ENCODE measurements at places on chromosomes 5 and 9.

DNA sequence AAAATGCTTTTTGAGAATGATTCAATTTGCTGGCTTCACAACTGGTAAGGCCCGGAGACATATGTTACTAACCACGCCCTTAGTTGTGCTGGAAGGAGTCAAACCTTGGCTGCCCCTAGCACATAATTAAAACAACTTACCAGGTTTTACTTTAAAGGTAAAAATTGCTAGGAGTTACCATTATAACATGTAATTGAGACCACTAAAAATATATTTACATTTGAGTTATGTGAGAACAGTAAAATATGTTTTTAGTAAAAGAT lies 435.6 kb upstream of the CDH9 start:
- no peak for DNase-seq

DNA sequence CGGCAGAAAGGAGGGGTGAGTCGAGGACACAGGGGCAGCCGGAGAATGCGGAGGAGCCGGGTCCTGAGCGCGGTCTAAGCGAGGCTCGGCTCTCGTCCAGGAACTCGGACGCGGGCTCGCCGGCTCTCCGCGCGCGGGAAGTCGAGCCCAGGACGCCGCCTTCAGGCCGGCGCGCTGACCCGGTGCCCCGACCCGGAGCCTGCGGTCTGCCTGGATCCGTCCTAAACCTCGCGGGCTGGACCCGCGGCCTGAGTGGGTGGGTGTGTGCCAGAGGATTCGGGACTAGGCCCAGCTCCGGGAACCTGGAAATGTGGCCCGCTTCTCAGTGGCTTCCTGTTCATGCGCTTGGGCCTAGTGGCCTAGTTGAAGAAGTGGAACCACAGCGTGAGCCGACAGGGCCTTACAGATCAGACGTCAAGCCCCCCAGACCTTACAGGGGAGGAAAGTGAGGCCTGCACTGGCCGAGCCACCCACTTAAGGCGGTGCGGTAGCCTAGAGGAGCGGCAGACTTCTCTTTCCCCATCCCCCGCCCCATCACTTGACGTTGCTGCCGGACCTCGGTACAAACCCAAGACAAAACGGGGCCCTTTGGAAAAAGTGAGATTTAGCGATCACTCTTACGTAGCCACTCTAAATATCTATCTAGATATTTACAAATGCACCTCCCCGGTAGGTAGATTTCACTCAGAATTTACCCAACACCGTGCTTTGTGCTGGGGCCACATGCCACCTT lies 1.2 kb downstream of the CDKN2B-AS1 start:
- no peak for DNase-seq

- DNase-seq, result no peak
Measured at GRCh38 chr5:110957934-110958333, 113.6 kb upstream of the TSLP start.

GRCh38 chr5:35956429-35956828 lies 18.0 kb upstream of the CAPSL start:
- DNase-seq, result no peak

- DNase-seq, result no peak
Measured at GRCh38 chr5:72397836-72398235, 77.7 kb downstream of the PTCD2 start.

DNA sequence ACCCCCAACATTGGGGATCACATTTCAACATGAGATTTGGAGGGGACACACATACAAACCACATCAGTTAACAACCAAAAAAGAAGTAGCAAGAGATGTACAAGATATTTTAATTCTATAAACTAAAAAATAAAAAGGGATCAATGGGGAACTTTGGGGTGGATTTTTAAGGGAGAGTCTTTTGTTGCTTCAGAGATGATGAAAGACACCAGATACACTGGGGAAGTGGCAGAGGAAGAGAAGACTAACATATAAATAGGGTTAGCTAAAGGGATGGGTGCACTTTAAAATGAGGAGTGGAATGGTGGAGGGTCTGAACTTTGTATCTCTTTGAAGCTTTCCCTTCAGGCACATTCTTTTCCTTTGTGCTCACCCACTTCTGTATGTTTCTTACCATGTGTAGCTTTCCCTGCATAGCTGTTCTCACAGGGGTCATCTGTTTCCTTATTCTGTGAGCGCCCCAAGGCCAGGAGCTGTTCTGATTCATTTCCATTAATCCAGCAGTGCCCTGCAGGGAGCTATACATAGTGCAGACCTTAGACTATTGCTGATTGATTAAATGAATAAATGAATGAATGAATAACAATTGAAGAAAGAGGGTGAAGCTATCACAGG lies 531.6 kb upstream of the KLF4 start:
- DNase-seq, result no peak

- no peak for DNase-seq
Measured at GRCh38 chr5:146993876-146994530, 115.4 kb upstream of the PPP2R2B start.

DNA sequence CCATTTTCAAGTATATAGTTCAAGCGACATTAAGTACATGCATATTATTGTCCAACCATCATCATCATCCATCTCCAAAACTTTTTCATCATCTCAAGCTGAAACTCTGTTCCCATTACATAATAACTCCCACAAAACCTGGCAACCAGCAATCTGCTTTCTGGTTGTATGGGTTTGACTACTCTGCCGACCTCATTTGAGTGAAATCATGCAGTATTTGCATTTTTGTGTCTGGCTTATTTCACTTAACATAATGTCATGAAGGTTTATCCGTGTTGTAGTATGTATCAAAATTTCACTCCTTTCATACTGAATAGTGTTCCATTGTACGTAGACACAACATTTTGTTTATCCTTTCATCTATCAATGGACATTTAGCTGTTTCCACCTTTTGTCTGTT lies 74.8 kb downstream of the SGCD start:
- DNase-seq, result no peak

- no peak for DNase-seq
Measured at GRCh38 chr5:169202969-169203368, 98.0 kb downstream of the SLIT3 start.

DNA sequence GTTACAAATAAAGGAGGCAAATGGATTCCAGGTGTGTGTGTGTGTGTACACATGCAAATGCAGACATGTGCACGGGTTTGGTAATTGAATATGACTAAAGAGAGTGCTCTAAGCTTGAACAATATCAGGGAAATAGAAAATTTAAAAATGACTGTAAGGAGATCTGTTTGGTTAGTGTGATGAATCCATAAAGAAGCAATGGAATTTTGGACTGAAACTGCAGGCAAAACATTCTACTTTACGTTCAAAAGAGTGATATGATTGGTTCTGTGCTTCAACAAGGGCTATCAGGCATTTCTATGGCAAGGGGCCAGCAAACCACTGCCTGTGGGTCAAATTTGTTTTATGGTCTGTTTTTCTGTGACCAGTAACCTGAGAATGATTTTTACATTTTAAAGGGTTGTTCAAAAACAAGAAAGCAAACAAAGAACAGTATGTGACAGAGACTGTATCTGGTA lies 332.8 kb upstream of the KLF9 start:
- no peak for DNase-seq

DNA sequence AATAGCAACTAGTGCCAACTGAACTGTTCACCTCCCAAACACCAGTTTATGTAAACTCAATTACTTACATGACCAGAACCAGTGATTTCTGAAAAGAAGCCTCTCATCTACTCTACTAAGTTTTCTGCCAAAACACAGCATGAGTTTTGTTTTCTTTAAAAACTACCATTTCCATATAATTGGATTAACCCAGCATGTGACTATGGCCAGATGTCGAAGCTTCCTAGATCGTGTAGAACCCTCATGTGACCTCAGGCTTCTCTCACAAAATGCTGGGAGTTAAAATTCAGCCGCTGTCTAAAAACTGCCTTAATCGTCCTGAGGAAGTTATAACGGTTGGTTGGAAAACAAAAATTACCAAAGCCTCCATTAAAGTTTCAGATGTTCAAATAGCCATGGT lies 303.5 kb downstream of the IRX1 start:
- DNase-seq, result no peak

DNA sequence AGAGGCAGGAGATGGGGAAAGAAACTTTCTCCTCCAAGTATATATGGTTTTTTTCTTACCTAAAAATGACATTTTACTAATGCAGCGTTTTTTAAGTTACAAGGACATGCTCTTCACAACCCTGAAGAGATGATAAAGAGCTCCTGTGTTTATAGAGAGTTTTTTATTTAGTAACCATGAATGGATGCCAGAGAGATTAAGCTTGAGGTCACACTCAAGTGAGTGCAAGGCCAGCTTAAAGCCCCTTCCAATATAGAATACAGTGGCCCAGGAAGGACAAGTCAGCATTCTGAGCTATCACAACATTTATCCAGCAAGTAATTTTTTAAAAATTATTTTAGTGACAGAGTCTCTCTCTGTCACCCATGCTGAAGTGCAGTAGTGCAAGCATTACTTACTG lies 6.7 kb upstream of the HAVCR2 start:
- DNase-seq, result no peak

- no peak for DNase-seq
Measured at GRCh38 chr9:90600029-90600428, 42.6 kb downstream of the DIRAS2 start.

GRCh38 chr9:68794898-68795297 lies 89.9 kb downstream of the PIP5K1B start:
- no peak for DNase-seq

DNA sequence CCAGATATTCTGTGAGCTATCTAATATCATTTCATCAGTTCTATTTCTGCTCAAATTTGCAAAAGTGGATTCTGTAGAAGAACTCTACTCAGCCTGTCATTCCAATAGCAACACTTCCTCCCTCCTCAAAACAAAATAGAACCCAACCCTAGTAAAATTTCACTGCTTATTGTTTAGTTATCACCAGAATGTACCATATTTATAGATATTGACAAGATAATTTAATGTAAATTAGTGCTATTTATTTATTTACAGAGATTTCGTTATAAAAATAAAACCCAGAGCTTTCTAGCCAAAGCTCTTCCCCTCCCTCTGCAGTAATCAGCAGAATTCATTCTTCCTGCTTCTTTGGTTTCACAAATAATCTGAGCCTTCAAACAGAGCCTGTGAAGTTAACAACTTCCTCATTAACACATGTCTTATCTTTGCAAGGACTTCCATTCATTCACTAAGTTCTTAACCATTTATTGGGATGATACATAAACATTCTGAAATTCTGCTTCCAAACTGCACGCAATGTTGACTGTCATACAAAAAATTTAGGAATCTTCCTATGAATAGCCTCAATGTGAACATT lies 73.7 kb upstream of the PJA2 start:
- DNase-seq, result no peak

GRCh38 chr5:76804266-76804665 lies 14.6 kb upstream of the F2RL1 start:
- DNase-seq, result no peak

GRCh38 chr5:127029581-127030258 lies 638 bp downstream of the MARCHF3 start:
- peak; percentile 43 for DNase-seq

DNA sequence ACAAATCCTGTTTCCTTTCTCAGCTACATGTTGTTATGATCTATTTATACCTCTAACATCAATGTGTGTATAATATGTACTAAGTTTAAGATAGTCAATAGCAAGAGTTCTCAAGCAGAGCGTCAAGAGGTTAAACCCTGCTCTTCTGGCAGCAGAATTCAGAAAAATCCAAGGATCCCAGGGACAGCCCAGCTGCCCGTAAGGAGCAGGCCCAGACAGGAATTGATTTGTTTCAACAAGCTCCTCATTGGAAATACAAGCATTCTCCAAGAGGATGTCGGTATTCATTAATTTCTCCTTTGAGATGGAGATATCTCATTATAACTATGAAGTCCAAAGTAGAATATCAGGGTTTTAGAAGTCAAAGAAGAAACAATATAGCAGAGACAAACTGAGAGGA lies 14.9 kb downstream of the EFNA5 start:
- DNase-seq, result no peak

- DNase-seq, result no peak
Measured at GRCh38 chr5:159527546-159528254, 197.4 kb upstream of the IL12B start.

DNA sequence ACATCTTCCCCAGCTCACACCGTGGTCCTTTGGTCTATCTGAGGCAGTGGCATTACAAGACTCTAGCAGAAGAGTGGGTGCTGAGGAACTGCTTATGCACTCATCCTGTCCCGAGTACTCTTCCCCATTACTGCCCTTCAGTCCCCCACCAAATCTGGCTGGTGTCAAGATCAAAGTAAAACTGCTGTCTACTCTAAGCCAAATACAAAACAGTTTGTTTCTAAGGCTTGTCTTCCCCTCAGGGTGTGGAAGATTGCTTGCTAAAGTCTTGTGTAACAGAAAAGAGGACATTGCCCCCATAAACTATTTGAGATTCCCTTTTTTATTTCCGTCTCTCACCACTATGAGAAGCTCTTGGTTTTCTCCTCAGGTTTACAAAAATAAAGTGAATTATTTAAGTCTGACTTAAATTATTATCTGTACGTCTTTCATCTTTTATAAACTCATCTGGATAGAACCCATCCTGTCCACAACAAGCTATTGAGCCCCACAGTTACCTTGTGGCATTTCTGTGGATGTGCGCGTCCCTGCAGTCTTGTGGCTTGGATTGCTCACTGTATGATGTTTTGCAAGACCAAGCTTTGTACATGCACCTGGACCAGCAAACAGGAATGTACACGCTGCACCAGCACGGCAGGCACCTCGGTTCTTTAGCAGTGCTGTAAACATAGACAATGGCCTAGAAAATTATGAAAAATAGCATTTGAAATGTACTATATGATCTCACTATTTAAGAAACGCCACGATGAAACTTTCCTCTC lies 61.0 kb downstream of the CYSTM1 start:
- no peak for DNase-seq

- no peak for DNase-seq
Measured at GRCh38 chr9:7510199-7510598, 289.4 kb downstream of the DMAC1 start.

DNA sequence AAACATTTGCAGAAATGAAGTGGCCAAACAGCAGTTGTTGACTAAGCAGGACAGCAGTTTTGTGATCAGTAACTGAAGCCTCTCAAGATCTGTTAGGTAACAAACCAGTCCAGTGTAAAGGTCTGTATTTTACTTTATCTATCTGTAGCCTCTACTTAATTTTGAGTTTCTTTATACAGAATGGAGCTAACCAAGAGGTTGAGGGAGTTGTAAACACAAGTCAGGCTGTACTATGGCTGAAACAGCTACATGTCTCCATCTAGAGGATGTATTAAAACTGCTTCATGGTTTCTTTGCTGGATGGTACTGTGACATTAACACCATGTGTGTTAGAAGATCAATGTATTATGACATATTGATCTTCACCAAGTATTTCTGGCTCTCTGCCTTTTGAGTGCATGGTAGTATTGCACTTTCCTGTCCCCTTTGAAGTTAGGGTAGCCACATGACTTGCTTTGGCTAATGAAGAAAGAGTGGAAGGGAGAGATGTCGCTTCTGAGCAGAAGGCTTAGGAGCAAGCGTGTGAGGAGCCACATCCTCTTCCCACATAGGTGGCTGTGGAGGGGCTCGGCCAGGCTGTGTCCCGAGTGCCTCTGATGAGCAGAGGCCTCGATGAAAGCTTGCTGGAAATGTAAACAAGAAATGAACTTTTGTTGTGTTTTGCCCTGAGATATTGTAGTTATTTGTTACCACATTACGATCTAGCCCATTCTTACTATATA lies 105.6 kb upstream of the PCA3 start:
- DNase-seq, result no peak

GRCh38 chr9:12813960-12814876 lies 39.4 kb downstream of the LURAP1L start:
- DNase-seq, result no peak

- no peak for DNase-seq
Measured at GRCh38 chr9:92342825-92343488, 17.2 kb downstream of the CENPP start.
